ENCODE measurements at places on chromosomes 11 and 22.

GRCh38 chr22:44003405-44004103 is 20.5 kb upstream of the PARVB start:
- DNase-seq: no peak

- DNase-seq: peak; percentile 19
Measured at GRCh38 chr11:113113801-113114704, 152.8 kb downstream of the NCAM1 start.

- no peak for DNase-seq
Measured at GRCh38 chr22:22767876-22768602, 119.6 kb upstream of the IGLL5 start.

GRCh38 chr11:85184721-85185120 is 442.4 kb downstream of the DLG2 start:
- DNase-seq: no peak

- DNase-seq: no peak
Measured at GRCh38 chr22:17149076-17149815, 9.8 kb downstream of the HDHD5 start.

Data from NCI-H187 (cell line).